ENCODE measurements at places on chromosomes 11 and 22.

DNA sequence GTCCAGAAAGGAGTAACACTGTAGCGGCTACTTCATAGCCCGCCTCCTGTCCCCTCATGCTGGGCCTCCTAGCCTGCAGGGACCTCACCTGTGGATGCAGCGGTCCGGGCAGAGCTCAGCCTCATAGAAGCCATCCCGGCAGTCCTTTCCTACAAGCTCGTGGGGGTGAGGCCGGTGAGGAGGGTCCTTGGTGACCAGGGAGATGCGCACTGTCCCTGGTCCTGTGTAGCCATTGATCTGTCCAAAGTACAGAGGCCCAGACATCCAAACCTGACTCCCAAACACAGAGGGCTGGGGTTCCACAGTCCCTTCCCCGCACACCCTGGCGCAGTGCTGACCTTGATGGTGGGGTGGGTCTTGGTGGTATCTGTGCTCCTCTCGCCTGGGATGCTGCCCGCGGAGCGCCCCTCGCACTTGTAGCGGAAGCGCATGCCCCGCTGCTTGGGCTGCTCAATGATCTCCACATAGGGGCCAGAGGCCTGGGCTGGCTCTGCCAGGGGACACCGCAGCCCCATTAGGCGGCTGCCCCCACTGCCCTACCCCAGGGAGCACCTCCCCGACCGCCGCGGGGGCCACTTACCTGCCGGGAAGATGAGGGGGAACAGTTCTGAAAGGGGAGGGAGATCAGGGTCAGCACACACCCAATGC lies 993 bp downstream of the RELA start:
- DNase-seq = no peak

- DNase-seq = no peak
Observed at GRCh38 chr11:2999464-2999998, 7.4 kb upstream of the NAP1L4 start.

- no peak for DNase-seq
Observed at GRCh38 chr11:14783788-14784187, 108.2 kb downstream of the CYP2R1 start.

GRCh38 chr11:120023120-120023519 lies 114.8 kb downstream of the TRIM29 start:
- DNase-seq = no peak

GRCh38 chr11:122681735-122682134 lies 26.2 kb downstream of the UBASH3B start:
- DNase-seq = no peak

- no peak for DNase-seq
Observed at GRCh38 chr22:29632672-29633071, 29.2 kb downstream of the NF2 start.

DNA sequence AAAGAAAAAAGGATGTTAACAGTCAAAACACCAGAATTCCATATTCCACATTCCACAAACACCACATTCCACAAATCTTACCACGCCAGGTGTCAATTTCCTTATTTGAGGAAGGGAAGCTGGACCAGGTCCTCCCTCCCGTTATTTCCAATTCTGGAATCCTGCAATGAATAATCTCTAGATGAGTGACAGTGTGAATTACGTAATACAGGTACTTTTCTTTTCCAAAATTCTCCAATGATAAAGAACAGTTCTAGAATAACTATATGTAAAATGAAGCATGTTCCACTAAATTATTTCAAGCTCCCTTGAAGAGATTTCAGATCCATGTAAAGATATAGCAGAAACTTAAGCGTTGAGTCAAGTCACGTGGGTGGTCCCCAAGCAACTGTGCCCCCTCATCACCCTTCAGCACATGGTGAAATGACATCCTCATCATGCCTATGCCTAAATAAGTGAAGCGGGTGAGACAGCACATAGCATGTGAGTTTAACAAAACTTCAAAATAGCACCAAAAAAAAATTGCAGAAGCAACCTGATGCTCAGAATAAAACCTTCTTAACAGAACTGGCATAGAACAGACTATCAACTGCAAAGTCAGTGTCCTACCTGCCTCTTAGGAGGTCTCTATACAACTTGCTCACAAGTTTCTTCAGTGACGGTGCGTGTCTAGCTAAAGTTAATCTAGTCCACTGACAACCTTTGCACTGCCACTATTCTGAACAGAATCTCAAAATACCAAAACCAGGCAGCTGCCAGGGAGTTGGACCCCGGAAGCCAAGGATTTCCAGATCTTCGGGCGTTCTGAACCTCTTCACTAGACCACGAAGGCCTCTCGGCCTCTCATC lies 876 bp downstream of the NFRKB start:
- no peak for DNase-seq

DNA sequence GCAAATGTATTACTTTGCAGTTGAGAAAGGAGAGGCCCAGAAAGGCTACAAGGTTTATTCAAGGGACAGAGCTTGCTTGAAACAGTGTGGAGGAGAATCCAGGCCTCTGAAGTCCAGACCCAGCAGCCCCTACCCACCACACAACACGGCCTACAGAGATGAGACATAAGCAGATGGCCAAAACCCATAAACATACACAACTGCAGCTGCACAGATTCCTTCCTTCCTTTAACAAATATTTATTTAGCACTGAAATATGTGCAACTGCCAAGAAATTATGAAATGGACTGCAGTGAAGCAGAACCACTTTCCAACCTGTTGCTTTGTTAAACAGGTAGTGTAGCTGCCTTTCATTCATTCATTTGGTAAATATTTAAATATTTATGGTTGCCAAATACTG lies 122.3 kb downstream of the SPATA19 start:
- DNase-seq = no peak

DNA sequence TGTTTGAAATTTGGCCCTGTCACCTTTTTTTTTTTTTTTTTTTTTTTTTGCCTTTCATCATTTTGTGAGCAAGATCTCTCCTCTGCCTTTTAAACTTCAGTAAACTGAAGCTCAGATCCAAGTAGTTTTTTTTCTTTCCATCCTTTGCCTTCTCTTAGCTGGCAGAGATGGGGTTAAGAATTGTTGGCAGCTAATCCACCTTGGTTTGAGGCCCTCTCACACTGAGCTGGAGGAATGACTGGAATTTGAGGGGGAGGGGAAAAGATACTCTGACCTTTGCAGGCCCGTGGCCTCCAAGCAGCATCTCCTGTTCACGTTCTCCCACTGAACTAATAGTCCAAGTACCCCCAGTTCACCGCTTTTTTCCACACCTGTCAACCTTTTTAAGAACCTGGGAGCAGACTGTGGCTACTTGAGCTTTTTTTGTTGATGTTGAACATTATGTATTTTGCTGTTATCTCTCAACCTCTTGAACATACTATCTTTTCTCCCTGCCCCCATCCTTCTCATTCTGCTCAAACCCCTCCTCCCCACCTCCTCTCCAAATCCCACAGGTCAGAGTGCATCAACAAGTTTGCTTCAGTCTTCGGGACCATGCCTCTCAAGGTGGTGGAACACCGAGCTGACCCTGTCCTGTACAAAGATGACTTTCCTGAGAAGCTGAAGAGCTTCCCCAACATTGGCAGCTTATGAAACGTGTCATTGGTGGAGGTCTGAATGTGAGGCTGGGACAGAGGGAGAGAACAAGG lies 66.2 kb downstream of the ALX4 start:
- no peak for DNase-seq

- no peak for DNase-seq
Observed at GRCh38 chr11:97254790-97255189, 865.0 kb downstream of the JRKL start.

DNA sequence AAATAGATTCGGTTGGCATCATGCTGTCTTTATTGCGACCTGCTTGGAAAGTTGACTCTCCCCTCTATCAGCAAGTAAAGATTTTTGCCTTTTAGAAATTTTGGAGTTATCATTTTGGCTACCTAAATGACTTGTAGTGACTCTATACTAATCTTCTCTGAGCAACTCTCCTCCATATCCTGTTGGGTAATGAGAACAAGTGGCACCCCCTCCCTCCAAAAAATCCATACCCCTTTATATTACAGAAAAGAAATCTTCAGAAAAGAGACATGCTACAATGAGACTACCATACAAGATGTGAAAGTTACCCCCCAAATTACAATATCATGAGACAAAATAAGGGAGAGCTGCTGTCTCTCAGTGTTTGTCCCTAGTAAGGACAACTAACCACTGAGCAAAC lies 1.2 kb downstream of the JAML start:
- DNase-seq = no peak

DNA sequence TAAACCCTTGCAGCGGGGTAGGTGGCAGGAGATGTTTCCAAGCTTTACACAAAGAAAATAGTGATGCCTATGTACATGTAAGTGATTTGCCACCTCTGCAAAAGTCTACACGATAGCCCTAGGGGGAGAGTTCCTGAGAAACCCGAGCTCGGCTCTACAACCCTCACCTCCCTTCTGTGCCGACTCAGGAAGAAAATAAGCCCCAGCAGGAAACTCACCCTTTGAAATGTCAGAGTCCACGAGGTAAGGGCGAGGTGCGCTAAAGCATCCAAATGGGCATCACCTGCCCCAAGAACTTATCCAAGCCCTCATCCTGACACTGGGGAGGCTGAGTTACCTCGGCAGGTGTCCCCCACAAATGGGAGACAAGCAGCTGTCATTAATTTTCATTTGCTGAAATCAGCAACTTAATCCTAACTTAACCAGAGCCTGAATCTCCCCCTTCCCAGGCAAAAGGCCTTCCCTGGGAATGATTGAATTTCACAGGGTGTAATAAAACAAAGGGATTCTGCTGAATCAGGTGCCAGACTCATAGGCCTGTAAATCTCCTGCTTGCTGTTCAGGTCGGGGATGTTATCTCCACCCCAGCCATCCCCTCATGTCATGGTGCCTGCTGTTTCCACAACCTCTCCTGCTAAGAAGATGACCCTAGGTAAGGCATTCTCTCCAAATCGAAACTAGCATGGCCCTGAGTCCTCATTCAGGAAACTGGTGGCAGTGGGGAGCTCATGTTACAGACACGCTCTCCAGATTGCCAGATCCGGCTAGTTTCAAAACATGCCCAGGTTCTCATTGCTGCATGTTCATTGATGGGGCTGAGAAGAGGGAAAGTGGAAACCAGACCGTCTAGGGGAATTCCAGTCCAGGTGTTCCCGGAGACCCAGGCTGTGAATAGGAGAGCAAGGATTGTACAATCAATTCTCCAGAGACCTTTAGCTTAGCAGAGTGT lies 105.3 kb upstream of the KIRREL3 start:
- DNase-seq = no peak

DNA sequence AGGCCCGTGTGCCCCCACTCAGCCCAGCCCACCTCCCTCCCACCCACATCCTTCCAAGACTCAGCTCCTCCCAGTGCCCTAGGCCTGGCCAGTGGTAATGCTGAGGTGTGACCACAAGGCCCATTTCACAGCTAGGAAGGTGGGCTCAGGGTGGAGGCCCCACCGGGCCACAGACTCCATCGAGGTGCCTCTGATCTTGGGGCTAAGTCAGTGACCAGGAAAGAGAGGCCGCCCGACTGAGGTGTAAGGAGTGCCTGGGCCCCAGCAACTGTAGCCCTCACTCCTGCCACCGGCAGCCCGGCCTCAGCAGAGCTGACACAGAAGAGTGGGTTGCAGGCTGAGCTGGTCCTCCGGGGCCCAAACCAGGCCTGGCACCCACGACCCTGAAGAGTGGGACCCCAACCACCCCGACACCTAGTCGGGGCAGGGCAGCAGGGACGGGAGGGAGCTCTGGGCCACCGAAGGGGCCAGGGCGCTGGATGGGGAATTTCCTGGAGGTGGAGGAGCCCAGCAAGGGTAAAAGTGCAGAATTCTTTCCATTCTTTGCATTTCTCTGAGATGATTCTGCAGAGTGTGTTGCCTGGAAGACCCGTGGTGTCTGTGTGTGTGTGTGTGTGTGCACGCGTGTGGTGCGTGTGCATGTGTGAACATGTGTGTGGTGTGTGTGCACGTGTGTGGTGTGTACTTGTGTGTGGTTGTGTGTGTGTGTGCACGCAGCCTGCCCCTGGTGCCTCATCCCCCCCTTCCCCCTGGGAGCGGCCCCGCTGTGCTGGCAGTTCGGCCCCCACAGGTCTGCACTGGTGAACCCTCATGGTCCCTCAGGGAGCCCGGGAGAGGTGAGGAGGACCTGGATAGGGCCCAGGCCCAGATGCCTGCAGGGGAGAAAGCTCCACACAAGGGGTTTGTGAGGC lies 8.3 kb upstream of the PIM3 start:
- no peak for DNase-seq

DNA sequence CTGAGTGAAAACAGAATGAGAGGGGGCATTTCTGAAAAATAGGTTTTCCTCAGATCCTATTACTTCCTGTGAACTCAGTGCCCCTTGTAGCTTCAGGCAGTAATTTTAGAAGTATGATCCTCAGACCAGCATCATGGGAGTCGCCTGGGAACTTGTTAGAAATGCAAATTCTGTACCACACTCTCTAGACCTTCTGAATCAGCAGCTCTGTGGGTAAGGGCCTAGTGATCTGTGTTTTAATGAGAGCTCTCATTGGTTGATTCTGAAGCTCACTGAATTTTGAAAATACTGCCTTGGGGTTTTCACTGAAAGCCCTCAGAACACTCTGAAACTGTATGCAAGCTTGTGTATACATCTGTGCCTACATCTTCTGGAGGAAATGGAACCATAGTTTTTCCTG lies 647.2 kb upstream of the ANO5 start:
- no peak for DNase-seq

GRCh38 chr11:112886434-112887370 lies 74.5 kb upstream of the NCAM1 start:
- no peak for DNase-seq

- DNase-seq = no peak
Observed at GRCh38 chr11:9367551-9367950, 16.9 kb upstream of the IPO7 start.

DNA sequence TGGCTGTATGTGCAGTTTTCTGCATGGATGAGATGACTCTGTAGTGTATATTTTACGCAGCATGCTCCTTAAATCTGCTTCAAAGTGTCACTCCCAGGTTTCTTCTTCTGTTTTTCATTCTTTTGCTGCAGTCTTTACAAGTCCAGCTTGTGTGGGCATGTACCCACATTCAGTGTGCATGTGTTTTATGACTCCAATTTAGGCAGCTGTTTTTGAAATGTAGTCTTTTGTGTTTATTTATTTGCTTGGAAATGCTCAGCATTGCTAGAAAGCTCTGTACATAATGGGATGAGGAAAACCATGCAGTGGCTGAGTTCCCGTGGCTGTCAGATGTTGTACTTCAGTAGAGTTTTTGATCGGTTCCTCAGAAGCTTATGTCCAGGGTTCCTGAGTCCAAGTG lies 138.5 kb downstream of the ARHGAP42 start:
- DNase-seq = no peak

- DNase-seq = no peak
Observed at GRCh38 chr22:49118065-49118464, 709.6 kb downstream of the BRD1 start.

- DNase-seq = no peak
Observed at GRCh38 chr11:47905358-47906059, 57.4 kb upstream of the NUP160 start.

GRCh38 chr11:111334532-111335502 lies 36.5 kb downstream of the POU2AF3 start:
- no peak for DNase-seq
